ENCODE measurements at places on chromosomes 7 and 10. TPM values are rescaled to one million over a fixed set of nuclear protein-coding genes. Genes with fewer than 3 reads are reported as not detected.

The USP6NL gene
- 12.3 TPM for total RNA-seq

The LIPN gene
- total RNA-seq: 0.09 TPM

The UPK3B gene
- total RNA-seq: 0.33 TPM

The UNC5B gene
- total RNA-seq: 4.2 TPM

The CYP2C8 gene
- total RNA-seq: 0.71 TPM

The SNCG gene
- total RNA-seq: 27.5 TPM

The LIPJ gene
- total RNA-seq: 0.42 TPM

The TFR2 gene
- total RNA-seq: 0.80 TPM

The NUTM2A gene
- 0.42 TPM for total RNA-seq

The CYP26C1 gene
- total RNA-seq: 0.28 TPM

The IFIT2 gene
- 8.7 TPM for total RNA-seq

The SPDYE16 gene
- total RNA-seq: 0.14 TPM

The LRRC18 gene
- total RNA-seq: 0.05 TPM

DNA sequence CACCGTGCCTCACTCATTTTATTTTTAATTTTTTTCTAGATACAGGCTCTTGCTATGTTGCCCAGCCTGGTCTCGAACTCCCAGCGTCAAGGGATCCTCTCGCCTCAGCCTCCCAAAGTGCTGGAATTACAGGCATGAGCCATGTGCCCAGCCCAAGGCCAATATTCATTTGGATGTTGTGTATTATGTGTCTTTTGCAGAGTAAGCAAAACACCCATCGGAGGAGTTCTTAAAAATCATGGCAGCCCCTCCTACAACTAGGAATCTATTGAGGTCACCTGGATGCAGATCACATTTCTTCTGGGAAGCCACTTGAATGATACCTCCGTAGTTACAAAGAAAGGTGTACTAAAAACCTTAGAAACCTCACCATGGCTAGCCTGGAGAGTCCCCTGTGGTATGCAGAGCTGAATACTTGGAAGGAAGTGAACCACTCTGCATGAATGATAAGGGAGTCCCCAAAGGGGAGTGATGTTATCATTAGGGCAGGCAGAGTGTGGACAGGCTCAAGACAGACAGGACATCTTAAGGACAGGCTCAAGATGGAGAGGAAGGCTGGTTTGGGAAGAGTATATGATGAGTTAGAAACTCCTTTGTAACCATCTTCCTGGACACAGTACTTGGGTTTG, 185.7 kb downstream of the TAX1BP1 start:
- H3K27me3 ChIP-seq: no peaks in the 10 kb centered on the region
- H3K4me1 ChIP-seq: no peaks in the 10 kb centered on the region
- H3K27ac ChIP-seq: no peak overlapping the region
- no peak for DNase-seq

DNA sequence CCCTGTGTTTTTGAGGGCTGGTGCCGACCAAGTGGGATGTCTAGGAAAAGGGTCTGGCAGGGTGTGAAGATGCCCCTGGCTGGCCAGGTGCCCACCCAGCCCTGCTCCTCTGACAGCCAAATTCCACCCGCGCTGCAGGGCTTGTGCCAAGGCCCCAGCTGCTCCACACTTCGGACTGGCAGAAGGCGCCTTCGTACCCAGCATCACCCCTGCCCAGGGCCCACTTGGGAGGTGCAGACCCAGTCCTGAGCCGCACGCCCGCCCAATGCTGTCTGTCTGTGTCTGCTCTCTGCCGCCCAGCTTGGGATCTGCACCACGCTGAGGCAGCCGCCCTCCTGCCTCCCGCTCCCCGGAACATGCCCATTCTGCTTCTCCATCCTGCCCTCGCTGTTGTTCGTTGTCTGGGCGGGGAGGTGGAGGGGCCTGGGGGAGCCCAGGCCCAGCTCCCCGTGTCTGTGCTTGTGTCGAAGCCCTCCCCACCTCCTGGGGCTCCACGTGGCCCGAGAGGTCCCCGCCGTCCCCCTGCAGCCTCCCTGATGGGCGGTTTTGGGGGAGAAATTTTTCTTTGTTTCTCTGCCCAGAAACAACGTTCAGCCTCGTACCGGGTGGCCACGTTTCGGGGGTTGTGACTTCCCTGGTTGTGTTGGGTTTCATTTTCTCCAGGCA, 36.9 kb upstream of the PPIF start:
- no peak for DNase-seq
- H3K4me3 ChIP-seq: no peak overlapping the region
- no peaks in the 10 kb centered on the region for H3K27me3 ChIP-seq
- H3K27ac ChIP-seq: no peak overlapping the region

- no peaks in the 10 kb centered on the region for H3K27me3 ChIP-seq
- no peak for DNase-seq
- H3K4me3 ChIP-seq: no peak overlapping the region
- no peak overlapping the region for H3K27ac ChIP-seq
- no peaks in the 10 kb centered on the region for H3K36me3 ChIP-seq
These were observed 12.7 kb downstream of the ACADSB start for GRCh38 chr10:123021517-123021916.

GRCh38 chr10:77131214-77131613, 506.4 kb downstream of the KCNMA1 start:
- no peaks in the 10 kb centered on the region for H3K27me3 ChIP-seq
- DNase-seq: no peak
- no peaks in the 10 kb centered on the region for H3K4me1 ChIP-seq
- H3K36me3 ChIP-seq: no peaks in the 10 kb centered on the region
- no peak overlapping the region for H3K27ac ChIP-seq
- H3K4me3 ChIP-seq: no peak overlapping the region

DNA sequence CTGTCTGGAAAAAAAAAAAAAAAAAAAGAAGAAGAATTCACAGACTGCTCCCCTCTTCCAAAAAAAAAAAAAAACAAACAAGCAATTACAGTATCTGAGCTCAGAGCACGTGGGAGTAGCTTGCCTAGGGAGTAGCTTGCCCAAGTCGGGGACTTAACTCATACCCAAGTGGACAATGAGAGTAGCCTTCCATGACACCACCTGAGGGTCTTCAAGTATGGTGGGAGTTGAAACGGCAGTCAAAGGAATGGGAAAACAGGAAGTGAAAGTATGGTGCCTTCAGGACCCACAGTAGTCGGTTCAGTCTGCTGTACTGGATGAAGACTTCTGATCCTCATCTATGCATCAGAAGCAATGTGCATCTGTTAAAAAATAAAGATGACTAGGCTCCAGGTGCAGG, 10.6 kb downstream of the VOPP1 start:
- H3K27ac ChIP-seq: no peak overlapping the region
- H3K4me1 ChIP-seq: peaks cover 27% of the 10 kb centered on the region
- DNase-seq: no peak
- no peaks in the 10 kb centered on the region for H3K27me3 ChIP-seq

- no peak for DNase-seq
- H3K4me3 ChIP-seq: no peak overlapping the region
- no peaks in the 10 kb centered on the region for H3K27me3 ChIP-seq
- H3K4me1 ChIP-seq: no peaks in the 10 kb centered on the region
- no peak overlapping the region for H3K27ac ChIP-seq
These were observed 25.2 kb upstream of the IMMP2L start for GRCh38 chr7:111587410-111588064.

DNA sequence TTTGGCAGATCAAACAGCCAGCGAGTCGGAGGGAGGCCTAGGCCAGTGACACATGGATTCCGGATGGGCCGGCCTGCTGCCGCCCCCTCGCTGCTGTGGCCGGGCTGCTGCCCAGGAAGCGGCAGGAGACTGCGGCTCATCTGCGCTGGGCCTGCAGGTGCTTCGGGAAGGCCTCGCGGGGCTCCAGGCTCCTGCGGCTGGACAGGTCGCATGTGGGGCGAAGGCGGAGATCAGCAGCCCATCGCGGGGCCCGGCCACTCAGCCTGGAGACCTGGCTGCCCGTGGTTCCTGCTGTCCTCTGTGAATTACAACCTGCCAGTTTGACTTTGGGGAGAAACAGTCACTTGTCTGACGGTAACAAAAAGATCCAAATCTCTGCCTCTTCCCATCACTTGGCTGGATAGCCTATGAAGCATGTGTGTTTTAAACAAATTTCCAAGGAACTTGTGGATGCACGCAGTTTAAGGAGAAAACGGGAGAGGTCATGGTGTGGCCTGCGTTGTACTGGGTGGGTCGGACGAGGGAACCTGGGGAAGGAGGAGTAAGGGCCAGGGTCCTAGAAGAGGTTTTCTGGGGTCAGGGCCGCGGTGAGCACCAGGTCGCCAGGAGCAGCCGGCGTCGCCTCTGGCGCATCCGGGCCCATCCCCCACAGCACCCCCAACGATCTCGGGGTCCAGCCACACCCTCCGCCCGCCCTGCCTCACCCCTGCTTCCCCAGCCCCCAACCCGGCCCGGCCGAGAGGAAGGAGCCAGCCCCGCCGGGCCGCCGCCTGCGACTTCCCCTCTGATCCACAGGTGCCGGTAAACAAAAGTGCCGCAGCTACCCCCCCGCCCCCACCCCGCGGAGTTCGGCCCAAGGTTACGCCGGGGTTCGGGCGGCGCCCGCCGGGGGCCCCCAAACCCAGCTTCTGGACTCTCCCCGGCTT, 1.6 kb downstream of the SPOCK2 start:
- peaks cover 21% of the 10 kb centered on the region for H3K36me3 ChIP-seq
- H3K27ac ChIP-seq: peak overlapping the region; percentile 89
- no peak for DNase-seq
- peaks cover 53% of the 10 kb centered on the region for H3K4me1 ChIP-seq
- H3K4me3 ChIP-seq: peak overlapping the region; percentile 95
- H3K27me3 ChIP-seq: no peaks in the 10 kb centered on the region

DNA sequence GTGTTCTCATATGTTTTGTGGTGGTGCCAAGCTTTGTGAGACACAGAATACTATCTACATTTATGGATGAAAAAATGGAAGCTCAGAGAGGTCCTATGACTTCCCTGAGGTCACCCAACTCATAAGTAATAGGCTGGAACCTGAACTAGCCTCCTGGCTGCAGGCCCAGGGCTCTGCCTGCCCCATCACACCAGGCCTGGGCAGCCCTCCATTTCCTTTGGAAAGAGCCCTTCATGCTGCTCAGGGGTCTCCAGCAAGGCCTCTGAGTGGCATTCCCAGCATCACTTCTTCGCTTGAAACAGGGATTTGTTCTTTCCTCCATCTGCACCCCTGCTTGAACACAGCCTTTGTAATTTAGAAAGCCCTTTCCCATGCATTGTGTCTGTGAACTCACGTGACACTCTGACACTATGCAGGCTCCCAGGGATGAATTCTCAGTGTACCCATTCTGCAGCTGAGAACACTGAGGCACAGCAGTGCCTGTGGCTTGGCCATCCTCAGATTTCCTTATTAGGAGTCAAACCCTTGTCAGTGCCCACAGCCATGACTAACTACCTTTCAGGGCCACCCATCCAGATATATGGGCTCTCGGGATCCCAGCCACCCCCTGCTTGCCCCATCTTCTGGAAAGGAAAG, 127.8 kb upstream of the PPIF start:
- no peaks in the 10 kb centered on the region for H3K27me3 ChIP-seq
- peaks cover 67% of the 10 kb centered on the region for H3K36me3 ChIP-seq
- H3K4me3 ChIP-seq: no peak overlapping the region
- peaks cover 11% of the 10 kb centered on the region for H3K4me1 ChIP-seq
- no peak for DNase-seq

- no peak for DNase-seq
- no peak overlapping the region for H3K4me3 ChIP-seq
- no peaks in the 10 kb centered on the region for H3K4me1 ChIP-seq
- no peak overlapping the region for H3K27ac ChIP-seq
- H3K27me3 ChIP-seq: no peaks in the 10 kb centered on the region
These were observed 40.6 kb downstream of the LDB3 start for GRCh38 chr10:86708783-86709380.

DNA sequence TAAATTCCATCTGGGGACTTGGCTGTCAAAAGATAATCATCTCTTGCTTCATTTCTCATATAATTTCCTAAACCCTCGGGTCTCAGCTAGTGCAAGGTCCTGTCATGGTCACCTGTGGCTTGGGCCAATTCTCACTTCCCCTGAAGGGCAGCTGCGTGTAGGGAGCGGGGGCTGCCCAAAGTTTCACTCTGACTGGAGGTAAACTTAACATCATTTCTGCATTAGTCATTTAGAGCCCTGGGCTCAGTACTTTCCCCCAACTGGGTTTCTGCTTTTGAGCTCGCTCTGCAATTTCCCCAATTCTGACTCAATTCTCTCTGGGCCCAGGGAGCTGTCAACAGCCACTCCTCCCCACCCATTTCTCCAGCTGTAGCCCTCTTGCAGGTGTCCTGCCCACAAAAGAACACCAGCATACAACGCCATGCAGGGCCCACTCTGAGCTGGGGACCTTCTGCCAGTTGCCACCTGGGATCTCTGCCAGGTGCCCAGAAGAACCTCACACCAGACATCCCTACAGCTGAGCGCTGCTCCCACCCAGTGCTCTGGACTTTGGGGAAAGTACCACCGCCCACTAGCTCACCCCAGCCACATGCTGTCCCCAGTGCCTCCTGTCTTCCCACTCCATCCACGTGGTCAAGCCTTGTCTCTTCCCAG, 37.9 kb downstream of the VOPP1 start:
- peaks cover 9% of the 10 kb centered on the region for H3K36me3 ChIP-seq
- H3K27me3 ChIP-seq: no peaks in the 10 kb centered on the region
- peak overlapping the region; percentile 86 for H3K27ac ChIP-seq
- H3K4me3 ChIP-seq: no peak overlapping the region

DNA sequence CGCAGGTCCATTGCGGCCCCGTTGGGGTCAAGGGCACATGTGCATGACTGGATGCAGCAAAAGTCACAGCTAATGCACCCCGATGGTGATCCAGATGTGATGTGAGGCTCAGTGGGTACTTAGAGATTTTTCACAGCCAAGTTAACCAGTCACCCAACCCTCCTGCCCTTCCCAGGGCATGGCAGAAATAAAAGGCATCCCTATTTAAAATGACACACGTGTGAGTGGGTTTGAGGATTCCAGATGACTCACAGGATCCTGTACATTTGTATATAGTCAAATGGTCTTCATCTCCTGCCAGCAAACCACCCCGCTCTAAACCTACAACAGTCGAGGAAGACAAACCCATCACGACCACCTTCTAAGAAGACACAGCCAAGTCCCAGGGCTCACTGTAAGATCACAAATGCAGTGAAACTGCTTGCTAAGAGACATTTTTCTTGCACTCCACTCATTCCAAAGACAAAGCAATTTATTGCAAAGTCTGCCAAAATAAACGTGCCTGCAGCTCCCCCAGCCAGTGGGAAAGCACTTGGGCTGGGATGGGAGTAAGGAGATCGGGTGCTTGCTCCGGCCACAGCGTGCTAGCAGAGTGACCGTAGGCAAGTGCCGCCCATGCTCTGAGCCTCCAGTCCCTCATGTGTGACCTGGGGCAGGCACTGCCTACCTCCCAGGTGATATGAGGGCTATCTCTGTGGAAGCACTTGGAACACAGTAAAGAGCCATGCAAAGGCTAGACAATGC, 86.6 kb upstream of the MACROH2A2 start:
- no peak overlapping the region for H3K27ac ChIP-seq

DNA sequence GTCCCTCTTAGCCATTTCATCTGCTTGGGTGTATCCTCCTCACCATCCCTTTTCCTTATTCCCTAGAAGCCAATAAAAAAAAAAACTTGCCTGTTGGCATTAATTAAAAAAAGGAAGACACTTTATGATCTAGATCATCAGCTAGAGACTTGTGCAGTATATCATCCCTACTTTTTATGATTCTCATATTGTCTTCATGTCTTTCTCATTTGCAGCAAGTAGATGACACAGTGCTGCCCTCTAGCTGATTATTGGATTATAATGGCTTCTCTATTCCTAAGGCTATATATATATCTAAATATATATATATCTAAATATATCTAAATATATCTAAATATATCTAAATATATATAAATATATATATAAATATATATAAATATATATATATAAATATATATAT, 272.4 kb upstream of the LRGUK start:
- peaks cover 5% of the 10 kb centered on the region for H3K36me3 ChIP-seq
- DNase-seq: peak; percentile 26
- H3K27ac ChIP-seq: no peak overlapping the region
- H3K4me3 ChIP-seq: no peak overlapping the region
- H3K27me3 ChIP-seq: no peaks in the 10 kb centered on the region

Data from thymus (tissue), 14 donors.